ENCODE measurements at places on chromosomes 1 and 21. TPM values are rescaled to one million over a fixed set of nuclear protein-coding genes. Genes with fewer than 3 reads are reported as not detected.

PLD5 gene
- 2.0 TPM for total RNA-seq

COL18A1 gene
- total RNA-seq, result 144 TPM

CALML6 gene
- 0.22 TPM for total RNA-seq

RNF186 gene
- not detected for total RNA-seq

UBE2U gene
- total RNA-seq, result not detected

CFHR5 gene
- not detected for total RNA-seq

ARHGEF10L gene
- 6.1 TPM for total RNA-seq

S1PR1 gene
- total RNA-seq, result 0.22 TPM

ODR4 gene
- 17.6 TPM for total RNA-seq

SPRR2E gene
- not detected for total RNA-seq

ST3GAL3 gene
- 2.3 TPM for total RNA-seq

PIK3C2B gene
- total RNA-seq, result 8.0 TPM

SHISAL2A gene
- 0.86 TPM for total RNA-seq

GJB5 gene
- 0.15 TPM for total RNA-seq

FRRS1 gene
- 2.2 TPM for total RNA-seq

NEK2 gene
- total RNA-seq, result 44.2 TPM

OR2T33 gene
- total RNA-seq, result not detected

LCE2A gene
- total RNA-seq, result not detected

CLDN17 gene
- total RNA-seq, result not detected

LCE1E gene
- total RNA-seq, result not detected

SERINC2 gene
- 26.9 TPM for total RNA-seq

OVAAL gene
- 0.10 TPM for total RNA-seq

DDOST gene
- 206 TPM for total RNA-seq

F13B gene
- total RNA-seq, result 0.08 TPM

LDLRAD1 gene
- not detected for total RNA-seq

FOXO6 gene
- total RNA-seq, result 0.82 TPM

STPG1 gene
- 6.9 TPM for total RNA-seq

CDA gene
- 32.9 TPM for total RNA-seq

MTARC1 gene
- 9.4 TPM for total RNA-seq

GPR25 gene
- not detected for total RNA-seq

TSPEAR gene
- total RNA-seq, result not detected

SMPDL3B gene
- total RNA-seq, result 1.3 TPM

CD1D gene
- total RNA-seq, result 0.08 TPM

FMO2 gene
- not detected for total RNA-seq

SFT2D2 gene
- 14.1 TPM for total RNA-seq

TSPAN1 gene
- 3.5 TPM for total RNA-seq

SLC9C2 gene
- total RNA-seq, result not detected

CCDC185 gene
- not detected for total RNA-seq

PTGFR gene
- total RNA-seq, result not detected

LEFTY2 gene
- 0.18 TPM for total RNA-seq

HPCAL4 gene
- total RNA-seq, result 0.31 TPM

BNIPL gene
- total RNA-seq, result 0.28 TPM

Measured in A549 treated with Hydrocortisone at 1 μM for 4 hours (cell line).